Spleen (tissue), 13 donors: ENCODE measurements at places on chromosomes 3 and 15. TPM values are rescaled to one million over a fixed set of nuclear protein-coding genes. Genes with fewer than 3 reads are reported as not detected.

GRCh38 chr3:73624017-73624820 is 522 bp downstream of the PDZRN3 start:
- DNase-seq, result no peak
- H3K36me3 ChIP-seq, result no peaks in the 10 kb centered on the region
- no peak overlapping the region for H3K27ac ChIP-seq

Gene RAB43
- polyA plus RNA-seq, result 3.1 TPM

Gene PIF1
- 7.9 TPM for polyA plus RNA-seq

Gene GOLGA8J
- polyA plus RNA-seq, result not detected

Gene SMCO1
- polyA plus RNA-seq, result not detected
